ENCODE measurements at places on chromosomes 6 and 20.

DNA sequence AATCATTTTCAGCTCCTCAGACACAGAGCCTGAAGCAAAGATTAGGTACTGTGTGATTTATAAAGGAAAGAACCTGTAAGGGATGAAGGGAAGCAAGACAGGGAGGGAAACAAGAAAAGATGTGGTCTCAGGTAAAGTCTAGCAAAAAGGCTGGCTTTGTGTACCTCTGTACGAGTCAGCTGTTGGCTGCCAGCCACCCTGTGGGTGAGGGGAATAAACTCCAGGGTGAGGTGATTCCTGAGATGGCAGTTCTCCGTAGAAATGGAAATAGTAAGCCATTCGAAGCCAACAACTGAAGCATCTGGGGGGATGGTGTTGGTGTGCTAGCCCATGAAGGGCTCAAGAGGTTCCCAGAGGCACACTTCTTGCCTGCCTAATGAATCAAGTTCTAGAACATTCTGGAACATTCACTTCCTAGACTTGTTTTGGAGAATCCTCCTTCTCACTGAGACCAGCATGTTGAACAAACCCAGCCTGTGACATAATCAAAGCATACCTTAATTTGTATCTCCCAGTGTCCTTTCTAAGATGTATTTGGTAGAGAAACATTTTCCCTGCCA is 10.6 kb upstream of the TTPAL start:
- no peak for DNase-seq

DNA sequence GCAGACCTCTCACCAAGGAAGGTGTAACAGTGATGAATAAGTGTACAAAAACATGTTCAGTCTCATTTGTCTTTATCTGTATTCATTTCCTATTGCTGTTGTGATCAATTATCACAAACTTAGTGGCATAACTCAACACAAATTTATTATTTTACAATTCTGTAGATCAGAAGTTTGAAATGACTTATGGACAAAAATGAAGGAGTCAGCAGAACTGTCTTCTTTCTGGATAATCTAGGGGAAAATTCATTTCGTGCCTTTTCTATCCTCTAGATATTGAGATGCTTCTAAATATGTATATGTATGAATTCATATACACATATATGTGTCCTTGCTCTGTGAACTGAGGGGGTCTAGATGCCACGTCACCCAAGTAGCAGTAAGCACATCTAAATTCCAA is 663.1 kb upstream of the MARCKS start:
- no peak for DNase-seq

DNA sequence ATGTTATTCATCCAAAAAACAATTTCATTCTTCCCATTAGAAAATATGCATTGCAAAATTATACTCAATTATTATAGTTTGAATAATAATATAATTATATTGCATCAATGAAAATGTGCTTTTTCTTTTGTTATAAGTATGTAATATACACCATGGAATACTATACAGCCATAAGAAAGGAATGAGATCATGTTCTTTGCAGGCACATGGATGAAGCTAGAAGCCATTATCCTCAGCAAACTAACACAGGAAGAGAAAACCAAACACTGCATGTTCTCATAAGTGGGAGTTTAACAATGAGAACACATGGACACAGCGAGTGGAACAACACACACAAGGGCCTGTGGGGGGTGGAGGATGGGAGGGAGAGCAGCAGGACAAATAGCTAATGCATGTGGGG is 2.1 kb upstream of the NKAPL start:
- DNase-seq: no peak

- no peak for DNase-seq
These were observed 423.8 kb upstream of the SULF2 start for GRCh38 chr20:48209102-48209501.

DNA sequence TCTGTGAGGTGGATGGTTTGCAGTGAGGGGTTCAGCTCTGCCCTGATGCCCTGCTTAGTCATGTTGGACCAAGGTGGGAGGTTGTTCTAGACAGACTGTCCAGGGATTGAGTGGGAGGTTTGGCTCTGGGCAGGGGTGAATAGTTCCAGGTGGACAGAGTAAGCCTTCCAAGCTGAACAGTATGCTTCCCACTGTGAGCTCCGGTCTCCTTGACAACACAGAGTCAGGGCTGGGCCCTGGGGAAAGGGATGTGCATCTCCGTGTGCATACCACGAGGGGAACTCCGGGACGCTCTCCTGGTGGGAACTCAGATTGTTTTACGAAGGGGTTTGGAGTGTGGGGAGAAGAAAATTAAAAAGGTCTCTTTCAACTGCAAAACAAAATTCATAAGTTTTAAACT is 174.7 kb downstream of the DHX35 start:
- no peak for DNase-seq

- no peak for DNase-seq
These were observed 275.2 kb downstream of the GMDS start for GRCh38 chr6:1970151-1970561.

GRCh38 chr6:168692193-168692914 is 251.4 kb downstream of the SMOC2 start:
- no peak for DNase-seq

- no peak for DNase-seq
These were observed 7.7 kb upstream of the PBOV1 start for GRCh38 chr6:138225953-138226352.

- DNase-seq: no peak
These were observed 54.4 kb downstream of the KIZ start for GRCh38 chr20:21180248-21180647.

- no peak for DNase-seq
These were observed 615.4 kb downstream of the CD109 start for GRCh38 chr6:74311431-74311830.

DNA sequence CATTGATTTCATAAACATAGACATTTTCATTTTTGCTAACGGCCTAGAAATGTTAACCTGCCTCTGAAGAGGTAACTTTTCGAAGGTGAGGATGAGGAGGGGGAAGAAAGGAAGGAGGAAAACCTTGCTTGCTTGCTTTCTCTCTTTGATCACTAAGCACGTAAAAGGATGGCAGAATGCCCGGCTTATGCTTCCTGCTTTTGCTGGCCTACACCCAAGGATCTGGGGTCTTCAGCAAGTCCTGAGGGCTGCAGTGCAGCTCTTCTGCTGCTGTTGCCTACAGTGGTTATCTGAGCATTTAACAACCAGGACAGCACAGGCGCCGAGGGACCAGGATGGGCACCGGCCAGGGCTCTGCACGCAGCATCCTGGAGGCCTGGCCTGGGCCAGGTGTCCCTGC is 150.8 kb upstream of the TAB2 start:
- no peak for DNase-seq

- no peak for DNase-seq
These were observed 21.2 kb downstream of the ATXN1 start for GRCh38 chr6:16740097-16740496.

DNA sequence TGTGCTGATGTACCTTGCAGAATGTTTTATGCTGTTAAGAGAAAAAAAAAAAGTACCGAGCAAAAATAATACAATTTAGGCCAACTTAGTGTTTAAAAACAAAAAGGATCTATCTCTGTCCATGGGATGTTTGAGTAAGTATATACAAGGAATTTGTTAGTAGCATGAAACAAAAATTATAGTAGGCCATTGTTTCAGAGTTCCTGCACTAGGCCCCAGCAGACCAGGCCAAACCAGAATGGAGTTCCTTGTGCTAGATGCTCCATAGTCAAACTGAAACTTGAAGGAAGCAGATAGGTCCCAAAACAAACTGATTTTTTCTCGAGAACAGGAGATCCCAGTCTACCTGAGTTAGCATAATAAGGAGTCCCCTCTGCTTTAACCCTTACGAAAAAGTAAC is 72.5 kb downstream of the SNX9 start:
- no peak for DNase-seq

DNA sequence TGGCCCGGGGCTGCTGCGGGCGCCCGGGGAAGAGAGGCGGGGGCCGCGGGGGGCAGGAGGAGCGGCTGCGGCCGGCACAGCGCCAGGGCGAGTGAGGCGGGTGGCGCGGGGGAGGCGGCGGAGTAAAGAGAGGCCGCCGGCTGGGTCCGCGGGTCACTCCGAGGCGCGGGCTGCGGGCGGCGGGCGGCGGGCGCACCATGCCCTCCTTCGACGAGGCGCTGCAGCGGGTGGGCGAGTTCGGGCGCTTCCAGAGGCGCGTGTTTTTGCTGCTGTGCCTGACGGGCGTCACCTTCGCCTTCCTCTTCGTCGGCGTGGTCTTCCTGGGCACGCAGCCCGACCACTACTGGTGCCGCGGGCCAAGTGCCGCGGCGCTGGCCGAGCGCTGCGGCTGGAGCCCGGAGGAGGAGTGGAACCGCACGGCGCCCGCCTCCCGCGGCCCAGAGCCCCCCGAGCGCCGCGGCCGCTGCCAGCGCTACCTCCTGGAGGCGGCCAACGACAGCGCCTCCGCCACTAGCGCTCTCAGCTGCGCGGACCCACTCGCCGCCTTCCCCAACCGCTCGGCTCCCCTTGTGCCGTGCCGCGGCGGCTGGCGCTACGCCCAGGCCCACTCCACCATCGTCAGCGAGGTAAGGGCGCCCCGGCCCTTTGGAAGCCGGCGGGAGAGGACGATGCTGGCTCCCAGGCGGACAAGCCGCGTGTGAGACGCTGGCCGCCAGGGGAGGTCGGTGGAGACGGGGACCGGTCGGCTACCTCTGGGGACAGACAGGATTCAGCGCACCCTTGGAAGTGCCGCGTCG is at the start of gene SLC22A3:
TSS of gene SLC22A3 (plus strand) at position 156 of the 797 bp plus-strand sequence. CDS start at position 198, 42 bp downstream.
- no peak for DNase-seq

DNA sequence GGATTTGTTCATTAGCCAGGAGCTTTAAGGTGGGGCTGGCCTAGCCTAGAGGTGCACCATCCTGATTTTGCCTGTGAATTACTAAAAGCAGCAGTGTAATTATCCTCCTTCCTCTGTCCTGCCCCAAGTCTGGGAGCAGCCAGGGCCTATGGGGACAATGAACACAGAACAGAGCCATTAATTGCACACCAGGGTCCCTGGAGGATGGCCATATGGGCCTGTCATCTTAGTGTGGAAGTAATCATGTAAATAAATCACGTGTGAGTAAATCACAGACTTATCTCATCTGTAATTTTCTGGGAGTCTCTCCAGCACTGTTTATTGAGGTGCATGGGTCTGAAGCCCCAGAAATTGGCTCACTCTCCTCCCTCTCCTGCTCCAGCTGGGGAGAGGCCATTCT is 176.3 kb downstream of the LRFN2 start:
- no peak for DNase-seq

DNA sequence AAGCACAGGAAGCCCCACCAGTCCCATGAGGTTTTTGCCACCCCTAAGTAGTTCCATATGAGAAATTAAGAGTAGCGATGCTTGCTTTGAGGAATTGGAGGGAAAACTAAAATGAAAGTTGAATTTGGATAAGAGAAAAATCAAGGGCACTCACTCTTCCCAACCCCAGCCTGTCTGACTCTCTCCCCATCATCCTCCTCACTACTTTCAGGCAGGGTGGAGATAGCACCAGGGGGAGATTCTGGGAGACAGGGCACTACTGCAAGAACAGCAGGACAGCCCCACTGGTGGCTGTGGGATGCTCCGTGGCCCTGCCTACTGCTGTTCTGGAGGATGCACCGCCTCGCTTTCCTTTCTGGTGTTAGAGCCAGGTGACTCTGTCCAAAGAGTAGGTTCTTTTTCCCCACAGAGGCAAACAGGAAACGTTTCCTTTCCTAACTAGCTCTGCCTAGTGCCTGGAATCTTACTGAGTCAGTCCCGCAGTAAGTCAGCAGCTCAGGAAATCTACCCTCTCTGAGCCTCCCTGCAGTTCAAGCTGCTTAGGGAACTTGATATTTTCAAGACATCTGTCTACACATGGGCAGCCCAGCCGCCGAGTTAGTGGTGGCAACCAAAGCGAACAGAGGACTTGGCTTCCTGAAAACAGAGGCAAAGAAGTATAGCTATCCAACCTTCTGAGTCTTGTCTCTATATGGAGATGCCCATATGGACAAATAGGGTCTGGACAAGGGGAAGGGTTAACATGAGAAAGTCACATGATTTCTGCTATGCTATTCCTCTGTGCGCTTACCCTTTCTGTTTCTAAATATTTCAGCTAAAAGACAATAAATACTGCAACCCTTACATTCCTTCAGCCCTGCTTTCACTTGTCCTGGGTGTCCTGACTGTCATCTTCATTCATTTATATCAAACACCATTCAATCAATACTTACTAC is 11.4 kb downstream of the HLA-E start:
- DNase-seq: no peak

- DNase-seq: no peak
These were observed 46.1 kb upstream of the MTRF1L start for GRCh38 chr6:153048631-153049030.

- DNase-seq: no peak
These were observed 4.1 kb downstream of the RNF8 start for GRCh38 chr6:37357860-37358259.

GRCh38 chr6:111614833-111615582 is 9.3 kb upstream of the TRAF3IP2 start:
- DNase-seq: no peak

GRCh38 chr20:35146299-35146919 is 727 bp downstream of the EDEM2 start:
- DNase-seq: no peak

Data from stimulated activated CD8-positive, alpha-beta memory T cell treated with anti-CD3 and anti-CD28 coated beads, Interleukin-15, amount 100 ng/mL, for 4 hours (primary cell).